ENCODE measurements at places on chromosomes 1 and 21. TPM values are rescaled to one million over a fixed set of nuclear protein-coding genes. Genes with fewer than 3 reads are reported as not detected.

DNA sequence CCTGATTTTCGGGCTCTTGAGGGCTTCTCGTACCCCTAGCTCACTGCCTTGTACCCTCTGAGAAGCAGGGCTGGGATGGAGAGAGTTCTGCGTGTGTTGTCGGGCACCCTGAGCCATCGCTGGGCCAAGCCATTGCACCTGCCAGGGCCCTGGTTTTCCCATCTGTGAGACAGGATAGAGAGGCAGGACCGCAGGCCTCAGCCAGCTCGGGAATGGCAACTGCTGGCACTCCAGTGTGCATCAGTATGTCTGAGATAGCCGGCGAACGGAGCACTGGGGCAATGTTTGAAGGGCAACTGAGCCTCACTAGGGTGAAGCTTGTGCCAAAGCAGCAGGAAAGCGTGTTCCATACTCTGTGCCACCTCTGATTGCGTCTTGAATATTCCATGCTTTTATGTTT lies 66.9 kb downstream of the TENT5C start:
- DNase-seq = no peak

DNA sequence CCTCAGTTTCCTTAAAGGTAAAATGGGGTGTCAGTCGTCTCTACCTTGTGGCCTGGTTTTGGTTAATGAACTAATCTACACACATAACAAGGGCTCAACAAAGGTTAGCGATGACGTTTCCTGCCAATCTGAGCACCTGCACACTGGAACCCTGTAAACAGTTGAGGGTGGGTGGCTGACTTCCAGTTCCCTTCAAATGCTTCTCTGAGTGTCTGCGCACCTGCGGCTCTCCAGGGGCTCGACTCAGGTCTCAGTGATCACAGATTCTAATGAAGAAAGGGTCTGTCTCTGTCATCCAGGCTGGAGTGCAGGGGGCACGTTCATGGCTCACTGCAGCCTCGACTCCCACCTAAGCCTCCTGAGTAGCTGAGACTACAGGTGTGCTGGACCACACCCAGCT lies 3.3 kb upstream of the AGPAT3 start:
- DNase-seq = no peak

DNA sequence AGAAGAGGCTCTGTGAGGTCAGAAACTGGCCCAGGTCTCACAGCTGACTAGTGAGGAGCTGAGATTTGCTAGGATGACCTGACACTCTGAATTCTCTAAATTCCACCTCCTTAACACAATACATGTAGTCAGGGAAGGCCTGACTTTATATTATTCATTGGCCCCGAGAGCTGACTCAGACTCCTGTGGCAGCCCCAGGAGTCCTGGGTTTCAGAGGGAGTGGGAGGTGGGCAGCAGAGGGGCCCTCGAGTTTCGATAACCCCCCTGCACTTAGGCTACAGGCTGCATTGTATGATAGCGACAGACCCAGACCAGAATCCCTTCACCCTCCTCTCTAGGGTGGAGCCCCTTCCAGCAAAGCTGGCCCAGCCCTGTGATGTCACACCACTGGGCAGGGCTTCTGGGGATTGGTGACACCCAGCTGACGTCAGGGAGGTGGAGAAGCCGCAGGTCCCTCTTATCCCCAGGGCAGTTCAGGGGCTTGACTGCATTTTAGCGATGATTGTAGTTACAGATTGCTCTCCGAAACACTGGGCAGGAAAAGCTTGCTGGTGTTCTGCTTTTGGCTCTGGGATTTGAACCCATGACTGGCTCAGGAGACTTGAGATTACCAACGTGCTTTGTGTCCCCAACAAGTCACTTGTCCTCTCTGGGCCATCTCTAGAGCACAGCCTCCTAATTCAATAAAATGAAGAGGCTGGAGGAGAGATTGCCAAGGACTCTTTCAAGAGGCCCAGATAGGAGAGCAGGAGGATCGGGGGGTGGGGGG lies 17.0 kb upstream of the GPR37L1 start:
- peak; percentile 81 for DNase-seq

DNA sequence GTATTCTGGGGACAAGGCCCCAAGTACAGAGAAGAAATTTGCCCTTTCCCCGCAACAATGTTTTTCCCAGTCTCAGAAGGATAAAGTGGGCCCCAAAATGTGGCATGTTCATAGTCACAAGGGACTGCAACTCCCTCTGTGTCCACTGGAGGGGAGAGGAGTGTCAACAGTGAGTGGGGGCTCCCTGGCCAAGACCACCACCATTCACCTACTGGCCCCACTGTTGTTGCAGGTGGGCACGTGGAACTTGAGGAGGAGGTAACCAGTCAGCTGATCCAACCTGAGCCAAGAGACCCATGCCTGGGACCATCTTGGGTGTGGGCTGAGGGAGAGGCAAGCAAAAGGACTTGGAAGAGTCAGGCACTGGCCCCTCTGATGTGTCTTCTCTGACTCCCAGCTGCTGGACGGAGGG lies 777 bp downstream of the NUDT17 start:
- peak; percentile 73 for DNase-seq

DNA sequence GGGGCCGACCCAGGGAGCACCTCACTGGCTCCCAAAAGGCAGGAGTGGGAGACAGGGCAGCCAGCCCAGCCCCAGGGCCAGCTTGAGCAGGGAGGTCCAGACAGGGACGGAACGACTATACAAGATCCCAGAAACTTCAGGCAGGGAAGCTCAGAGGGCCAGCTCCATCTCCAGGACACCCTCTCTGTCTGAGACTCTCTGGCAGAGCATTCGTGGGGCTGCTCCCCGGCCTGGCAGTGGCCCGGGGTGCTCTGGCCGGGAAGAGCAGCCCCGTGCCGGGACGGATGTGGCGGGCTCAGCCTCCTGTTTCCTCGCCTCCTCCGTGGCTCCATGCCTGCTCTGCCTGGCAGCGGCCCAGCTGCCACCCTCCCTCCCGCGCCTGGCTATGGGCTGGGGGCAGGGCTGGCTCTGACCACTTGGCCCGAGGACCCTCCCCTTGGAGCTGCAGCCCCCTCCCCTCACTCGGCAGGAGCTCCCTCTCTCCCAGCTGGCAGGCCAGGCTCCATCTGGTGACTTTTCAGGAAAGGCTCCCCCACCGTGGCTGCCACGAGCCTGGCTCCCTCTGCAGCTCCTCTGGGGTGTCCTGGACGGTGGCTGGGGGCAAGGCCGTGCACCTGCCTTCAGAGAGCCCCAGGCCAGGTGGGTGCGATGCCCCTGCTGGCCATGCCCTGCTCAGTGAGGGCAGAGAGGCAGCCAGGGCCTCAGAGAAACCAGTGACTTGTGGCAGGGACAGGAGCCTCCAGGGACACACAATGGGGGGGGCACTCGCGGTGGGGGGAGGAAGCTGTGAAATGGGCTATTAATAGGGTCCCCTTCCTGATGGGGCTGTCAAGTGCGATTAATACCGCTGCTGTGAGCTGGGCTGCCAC lies 5.6 kb upstream of the PLCH2 start:
- no peak for DNase-seq

KCND3 gene
- 0.13 TPM for total RNA-seq

GRCh38 chr1:83829106-83829505 lies 169.8 kb downstream of the TTLL7 start:
- DNase-seq = no peak

- DNase-seq = peak; percentile 4
These were observed 53.4 kb downstream of the UBR4 start for GRCh38 chr1:19156676-19157075.

DNA sequence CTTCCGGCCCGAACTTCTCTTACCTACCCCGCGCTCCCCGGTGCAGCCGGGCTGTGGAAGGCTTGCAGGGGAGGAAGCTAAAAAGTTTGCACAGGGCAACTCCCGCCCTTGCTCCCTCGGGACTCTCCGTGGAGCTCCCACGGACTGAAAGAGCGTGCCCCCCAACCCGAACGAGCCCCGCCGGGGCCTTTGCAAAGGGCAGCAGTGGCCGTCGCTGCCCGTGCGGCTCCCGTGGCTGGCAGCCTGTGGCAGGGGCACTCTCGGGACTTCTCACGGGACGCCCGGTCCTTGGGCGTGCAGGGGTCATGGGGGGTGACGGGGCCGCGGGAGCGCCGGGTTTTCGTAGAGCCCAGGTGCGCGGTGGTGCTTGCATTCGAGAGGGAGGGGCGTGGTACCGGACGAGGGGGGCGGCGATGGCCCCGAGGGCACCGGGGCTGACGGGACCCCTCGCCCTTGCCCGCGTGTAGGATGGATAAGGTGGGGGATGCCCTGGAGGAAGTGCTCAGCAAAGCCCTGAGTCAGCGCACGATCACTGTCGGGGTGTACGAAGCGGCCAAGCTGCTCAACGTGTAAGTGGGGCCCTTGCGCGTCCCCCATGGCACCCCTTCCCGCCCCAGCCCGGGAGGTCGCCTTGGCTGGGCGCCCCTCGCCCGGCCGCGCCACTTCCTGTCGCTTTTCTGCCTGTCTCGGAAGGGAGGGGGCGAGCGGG lies 711 bp downstream of the GADD45A start:
- peak; percentile 82 for DNase-seq
